Muscle of arm (tissue), 14 donors: ENCODE measurements at places on chromosomes 5 and 9. TPM values are rescaled to one million over a fixed set of nuclear protein-coding genes. Genes with fewer than 3 reads are reported as not detected.
A peak's percentile ranks its signal among the peaks of the same experiment; 100 is the strongest.

GRCh38 chr9:112822618-112823017 lies 68.1 kb downstream of the SLC46A2 start:
- no peak for DNase-seq

- DNase-seq, result no peak
Measured at GRCh38 chr5:127839496-127840197, 136.5 kb downstream of the CCDC192 start.

DNA sequence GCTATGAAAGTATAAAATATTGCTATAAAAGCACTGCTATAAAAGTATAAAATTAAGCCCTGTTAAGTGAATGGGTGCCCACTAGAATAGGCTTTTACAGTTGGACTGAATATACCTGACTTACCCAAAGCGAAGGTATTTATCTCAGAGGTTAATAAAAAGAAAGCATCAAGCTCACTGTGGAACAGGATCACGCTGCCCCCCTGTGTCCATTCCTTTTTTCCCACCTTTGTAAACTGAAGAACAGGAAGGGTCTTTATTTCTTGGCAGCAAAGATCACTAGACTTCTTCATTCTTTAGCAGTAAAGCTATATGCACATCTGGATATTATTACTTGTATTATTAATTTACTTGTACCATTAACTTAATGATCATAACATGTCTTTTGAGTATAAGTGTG lies 22.1 kb upstream of the PLPP6 start:
- DNase-seq, result no peak

- no peak for DNase-seq
Measured at GRCh38 chr9:28207657-28208056, 634.4 kb upstream of the C9orf72 start.

DNA sequence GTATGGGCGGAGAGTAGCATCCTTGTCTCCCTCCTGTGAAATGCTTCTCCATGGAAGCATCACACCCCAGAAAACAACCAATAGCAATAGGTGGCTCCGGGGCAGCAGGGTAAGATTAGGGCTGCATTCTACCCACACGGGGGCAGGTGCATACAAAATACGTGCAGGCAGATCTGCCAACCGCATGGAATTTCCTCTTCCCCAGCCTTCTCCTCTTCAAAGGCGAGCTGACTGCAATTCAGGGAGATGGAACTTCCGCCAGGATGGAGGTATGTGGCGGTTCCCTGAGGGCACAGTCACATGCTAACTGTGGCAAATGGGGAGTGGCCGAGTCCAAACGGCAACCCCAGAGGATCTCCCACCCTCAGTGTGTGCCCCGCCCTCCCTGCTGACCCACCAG lies 81.5 kb downstream of the LMNB1 start:
- no peak for DNase-seq

DNA sequence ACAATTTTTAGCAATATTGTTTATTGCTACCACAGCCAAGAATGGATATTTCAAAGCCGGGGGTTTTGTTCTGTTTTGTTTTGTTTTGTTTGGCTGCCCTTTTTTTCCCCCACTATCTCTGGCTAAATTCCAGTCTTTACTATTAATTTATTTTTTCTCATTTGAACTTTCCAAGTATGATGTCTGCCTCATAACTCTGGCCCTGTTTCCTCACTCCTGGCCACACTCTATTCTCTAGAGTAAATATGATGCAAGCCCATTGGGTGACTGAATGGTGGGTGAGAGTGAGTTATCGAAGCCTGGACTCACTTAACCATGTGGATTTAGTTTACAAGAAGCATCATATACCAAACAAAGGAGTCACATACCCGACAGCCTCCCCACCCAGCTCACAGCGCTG lies 41.9 kb downstream of the WDR36 start:
- peak; percentile 62 for DNase-seq

Gene IFNA2
- not detected for polyA plus RNA-seq

- DNase-seq, result peak; percentile 48
Measured at GRCh38 chr5:10111571-10111970, 138.1 kb downstream of the ATPSCKMT start.

DNA sequence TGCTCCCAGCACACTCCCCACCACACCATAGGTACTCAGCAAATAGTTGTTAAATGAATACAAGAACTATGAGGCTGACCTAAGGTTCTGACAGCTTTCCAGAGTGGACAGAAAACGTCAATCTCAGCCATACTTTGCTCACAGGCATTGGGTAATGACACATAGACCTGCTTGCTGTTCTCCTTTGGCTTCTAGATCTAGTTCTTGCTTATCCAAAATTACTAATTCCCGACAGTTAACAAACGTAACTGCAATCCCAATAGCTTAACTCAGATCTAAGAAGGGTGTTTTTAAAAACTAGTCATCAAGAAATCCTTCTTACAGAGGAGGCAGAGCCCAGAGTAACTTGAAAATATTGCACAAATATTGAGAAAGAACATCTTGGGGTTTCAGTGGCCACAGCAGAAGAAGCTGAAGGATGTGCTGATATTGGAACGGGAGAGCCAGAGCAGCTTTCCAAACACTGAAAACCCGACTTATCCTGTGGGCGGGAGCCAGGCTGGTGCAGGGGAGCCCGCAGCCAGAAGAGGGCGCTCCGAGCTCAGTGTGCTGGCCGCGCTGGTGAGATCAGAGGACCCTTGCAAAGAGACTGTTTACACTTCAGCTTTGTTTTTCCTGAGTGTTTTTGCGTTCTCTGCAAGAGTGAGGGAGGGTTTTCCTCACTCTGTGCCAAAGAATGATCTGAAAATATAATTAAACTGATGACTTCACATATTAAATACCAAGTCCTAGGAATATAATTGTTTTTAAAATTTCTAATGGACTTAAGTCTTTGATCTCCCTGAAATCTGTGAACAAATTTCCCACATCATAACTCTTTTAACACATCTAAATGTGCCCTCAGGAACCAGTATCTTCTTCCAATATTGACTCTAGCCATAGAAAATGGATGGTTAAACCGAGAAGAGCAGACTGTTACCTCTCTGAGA lies 30.3 kb downstream of the FGF1 start:
- peak; percentile 94 for DNase-seq

Gene FSTL4
- not detected for polyA plus RNA-seq

DNA sequence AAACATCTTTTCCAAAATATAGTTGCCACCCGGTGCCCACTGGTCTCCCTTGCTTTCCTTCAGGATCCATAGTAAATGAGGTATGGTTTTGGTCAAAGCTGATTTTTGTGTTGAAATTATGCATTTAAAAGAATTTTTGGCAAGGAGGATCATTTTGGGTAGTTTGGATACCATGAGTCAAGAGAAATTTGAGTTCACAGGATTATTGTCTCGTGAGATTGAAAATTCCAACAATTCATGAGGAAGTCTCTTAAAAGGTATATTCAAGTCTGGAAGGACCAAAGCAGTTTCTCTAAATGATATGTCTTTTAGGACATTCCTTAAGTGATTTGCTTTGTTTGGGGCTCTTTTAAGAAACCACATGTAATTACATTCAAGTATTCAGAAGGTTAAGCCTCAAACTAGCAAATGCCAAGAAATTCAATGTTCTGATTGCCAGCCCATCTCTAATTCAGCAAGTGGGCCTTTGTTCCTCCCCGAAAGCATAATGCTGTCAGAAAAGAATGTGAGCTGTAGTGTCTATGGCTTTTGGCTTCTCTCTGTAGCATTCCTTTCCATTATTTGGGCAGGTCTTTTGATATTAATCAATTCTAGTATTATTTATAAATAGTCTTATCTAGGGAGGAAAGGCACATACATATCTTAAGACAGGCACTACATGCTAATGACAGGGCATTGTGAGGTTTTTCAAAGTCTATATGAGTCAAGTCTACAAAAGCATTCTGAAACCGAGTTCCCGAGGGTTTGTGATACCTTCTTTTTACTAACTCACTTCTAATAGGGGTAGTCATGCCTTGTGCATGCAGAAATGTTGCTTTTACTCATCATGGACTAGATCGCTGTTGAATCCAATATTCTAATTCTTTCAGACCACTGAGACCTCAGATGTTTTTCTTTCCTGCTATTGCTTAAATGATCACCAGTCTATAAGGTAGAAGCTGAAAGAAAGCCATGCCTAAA lies 453.9 kb downstream of the ENC1 start:
- no peak for DNase-seq

Gene TLX3
- not detected for polyA plus RNA-seq

DNA sequence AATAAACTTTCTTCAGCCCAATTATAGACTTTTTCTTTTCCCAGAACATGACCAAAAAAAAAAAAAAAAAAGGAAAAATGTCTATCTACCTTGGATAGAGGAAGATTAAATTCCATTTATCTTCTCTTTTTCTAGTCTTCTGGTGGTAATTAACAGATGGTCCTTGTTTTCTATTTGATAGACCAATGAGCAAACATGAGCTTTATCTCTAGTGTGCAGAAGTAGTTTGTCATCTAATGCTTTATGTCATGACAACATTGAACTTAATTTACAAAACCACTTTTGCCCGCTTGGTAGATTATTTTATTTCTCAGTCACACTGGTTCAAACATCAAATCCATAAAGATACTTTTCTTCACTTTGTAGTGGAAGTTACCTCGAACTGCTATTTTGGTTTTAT lies 69.5 kb upstream of the ELL2 start:
- DNase-seq, result no peak

DNA sequence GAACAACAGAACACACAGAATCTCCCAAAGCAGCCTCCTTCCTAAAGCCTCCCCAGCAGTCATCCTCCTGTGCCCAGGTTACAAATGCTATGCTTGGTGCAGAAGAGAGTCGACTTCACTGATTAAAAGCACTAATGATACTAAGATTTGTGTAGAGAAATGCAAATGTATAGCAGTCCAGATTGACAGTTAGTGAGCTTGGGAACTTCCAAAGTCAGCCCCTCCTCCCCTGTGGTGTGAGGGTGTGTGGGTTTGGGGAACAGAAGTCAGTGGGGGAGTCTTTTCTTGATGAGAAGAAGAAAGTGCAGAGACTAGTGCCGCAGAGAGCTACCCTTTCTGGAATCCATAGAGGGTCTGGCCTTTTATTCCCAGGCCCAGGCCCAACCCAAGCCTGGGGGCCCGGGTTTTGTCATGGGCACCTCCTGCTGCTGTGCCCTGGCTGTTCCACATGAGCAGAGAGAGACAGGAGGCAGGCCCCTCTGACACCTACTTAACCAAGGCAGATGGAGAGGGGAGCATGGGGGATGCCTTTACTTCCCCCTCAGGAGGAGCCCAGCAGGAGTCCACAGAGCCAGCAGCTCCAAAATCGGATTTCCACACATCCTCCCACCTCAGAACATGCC lies 173.3 kb downstream of the DENND1A start:
- no peak for DNase-seq

GRCh38 chr9:105007143-105007542 lies 79.2 kb upstream of the ABCA1 start:
- DNase-seq, result no peak

Gene UBAP2
- polyA plus RNA-seq, result 88.9 TPM

DNA sequence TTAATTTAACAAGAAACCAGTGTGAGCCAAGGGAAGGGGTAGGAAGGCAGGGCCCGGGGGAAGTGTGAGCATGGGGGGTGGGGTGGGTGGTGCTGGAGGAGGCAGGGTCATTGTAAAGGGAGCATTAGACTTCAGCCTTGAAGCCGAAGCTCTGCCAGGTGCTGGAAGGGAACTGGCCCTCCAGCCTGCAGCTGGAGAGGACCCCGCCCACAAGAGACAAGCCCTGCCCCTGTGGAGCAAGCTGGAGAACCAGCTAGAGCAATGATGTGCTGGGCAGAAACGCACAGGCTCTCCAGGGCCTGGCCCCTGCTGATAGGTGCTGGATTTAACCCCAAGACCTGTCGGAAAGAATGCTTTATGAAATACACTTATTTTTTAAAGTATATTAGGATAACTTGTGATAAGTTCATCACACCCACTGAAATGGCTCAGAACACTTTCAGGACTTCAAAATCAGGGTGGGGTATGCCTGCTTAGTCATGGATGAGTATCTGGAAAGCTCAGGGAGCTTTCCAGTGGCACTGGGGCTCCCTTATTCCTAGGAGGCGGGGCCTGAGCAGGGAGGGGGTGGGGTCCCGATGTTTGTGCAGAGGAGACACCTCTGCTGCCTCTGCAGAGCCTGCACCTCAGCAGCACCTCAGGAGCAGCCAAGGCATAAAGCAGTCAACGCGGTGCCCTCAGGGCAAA lies 27.1 kb downstream of the UBE2QL1 start:
- no peak for DNase-seq

DNA sequence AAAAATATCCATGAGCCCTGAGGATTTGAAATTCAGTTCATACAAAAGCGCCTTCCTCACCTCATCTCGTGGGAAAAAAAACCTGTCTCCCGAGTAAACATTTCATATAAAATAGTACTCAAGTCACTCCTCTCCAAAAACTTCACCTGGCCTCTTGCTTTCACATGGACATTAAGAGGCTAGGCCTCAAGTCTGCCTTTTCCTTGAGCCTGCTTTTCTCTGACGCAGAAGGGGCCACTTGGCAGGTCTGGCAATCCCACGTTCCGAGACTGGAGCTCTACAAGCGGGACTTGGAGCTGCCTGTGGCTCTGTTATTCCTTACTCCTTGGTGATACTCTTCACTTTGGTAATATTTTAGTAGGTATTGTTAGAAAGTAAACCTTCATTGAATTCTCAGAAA lies 26.9 kb upstream of the CKS2 start:
- no peak for DNase-seq

Gene HTR4
- polyA plus RNA-seq, result not detected

DNA sequence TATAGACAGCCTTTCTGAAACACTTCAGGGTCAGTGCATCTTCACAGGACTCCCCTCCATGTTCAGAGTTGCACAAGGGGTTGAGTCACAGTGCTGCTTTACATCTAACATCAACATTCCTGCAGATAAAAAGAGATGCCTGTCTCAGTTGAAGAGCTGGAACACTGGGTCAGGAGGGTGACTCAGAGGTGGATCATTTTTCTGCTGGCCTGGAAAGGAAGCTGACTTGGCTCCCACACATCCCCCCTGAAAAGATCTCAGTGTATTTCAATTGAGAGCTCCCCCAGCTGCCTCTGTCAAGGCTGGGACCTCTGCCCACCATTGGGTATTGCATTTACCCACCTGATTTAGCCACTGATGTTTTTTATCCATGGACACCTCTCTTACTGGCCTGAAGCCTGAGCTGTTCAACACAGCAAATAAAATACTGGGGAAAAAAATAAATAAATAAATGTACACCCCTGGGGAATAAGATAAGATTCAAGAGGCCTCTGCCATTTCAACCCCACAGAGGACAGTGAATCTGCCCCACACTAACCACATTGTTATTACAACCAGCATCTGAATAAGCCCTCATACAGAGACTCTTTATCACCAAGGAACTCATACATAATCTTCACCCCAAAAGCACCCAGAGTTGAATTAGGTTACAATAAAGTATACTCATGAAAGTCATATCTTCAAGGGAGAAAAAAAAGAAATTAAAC lies 716.4 kb downstream of the SEMA5A start:
- no peak for DNase-seq

DNA sequence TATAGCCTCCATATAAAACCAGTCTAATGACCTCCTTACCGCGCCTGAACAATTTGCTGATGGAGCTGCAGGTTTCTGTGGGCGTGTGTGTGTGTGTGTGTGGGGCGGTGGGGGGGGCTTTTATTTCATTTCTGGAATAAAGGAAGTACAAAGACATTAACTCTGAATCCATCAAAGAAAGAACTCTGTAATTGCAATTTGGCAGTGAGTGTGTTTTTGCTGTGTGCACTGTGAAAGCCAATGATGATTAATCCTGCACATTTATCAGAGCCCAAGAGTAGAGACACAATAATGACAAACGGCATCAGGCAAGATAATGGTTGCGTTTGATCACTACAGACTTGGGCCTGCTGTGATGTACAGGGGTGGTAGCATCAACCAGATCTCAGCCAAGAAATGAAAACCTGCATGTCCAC lies 29.3 kb upstream of the NDFIP1 start:
- DNase-seq, result no peak

- no peak for DNase-seq
Measured at GRCh38 chr9:132898051-132898450, 19.4 kb downstream of the SPACA9 start.

Gene PDLIM4
- 59.9 TPM for polyA plus RNA-seq

Gene ZDHHC11B
- polyA plus RNA-seq, result 34.3 TPM

Gene PDCD1LG2
- polyA plus RNA-seq, result not detected

Gene HAND1
- not detected for polyA plus RNA-seq
